ENCODE measurements at places on chromosomes 7 and 10.

DNA sequence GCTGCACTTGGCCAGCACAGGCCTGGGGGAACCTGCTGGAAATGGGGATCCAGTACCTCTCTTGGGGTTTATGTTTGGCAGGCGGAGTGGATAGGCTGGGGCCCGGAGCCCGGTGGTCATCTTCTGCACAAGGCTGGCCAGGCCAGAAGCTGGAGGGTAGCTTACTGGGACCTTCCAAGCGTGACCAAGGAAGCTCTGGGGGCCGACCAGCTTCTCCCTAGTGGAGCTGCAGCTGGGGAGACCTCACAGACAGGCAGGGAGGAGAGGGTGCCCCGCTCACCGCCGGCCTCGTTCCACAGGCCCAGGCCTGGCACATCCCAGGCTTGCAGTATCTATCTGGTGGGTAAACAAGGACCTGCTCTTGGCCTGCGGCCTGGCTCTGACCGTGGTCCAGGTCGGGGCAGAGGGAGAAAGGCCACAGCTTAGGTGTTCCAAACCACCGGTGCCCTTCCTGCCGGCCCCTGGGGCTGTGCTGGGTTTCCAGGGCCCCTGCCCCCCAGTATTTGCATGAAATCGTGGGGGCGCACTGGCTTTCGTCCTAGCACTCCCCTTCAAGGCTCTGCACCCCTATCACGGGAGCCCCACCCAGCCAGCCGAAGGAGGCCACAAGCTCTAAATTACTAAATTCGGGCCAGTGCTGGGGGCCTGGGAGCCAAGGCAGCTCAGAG, 1.5 kb upstream of the ELFN1 start:
- no peak for DNase-seq

GRCh38 chr10:19316204-19316870, 267.7 kb downstream of the MALRD1 start:
- no peak for DNase-seq

GRCh38 chr7:93817526-93817925, 73.0 kb downstream of the TFPI2 start:
- no peak for DNase-seq

DNA sequence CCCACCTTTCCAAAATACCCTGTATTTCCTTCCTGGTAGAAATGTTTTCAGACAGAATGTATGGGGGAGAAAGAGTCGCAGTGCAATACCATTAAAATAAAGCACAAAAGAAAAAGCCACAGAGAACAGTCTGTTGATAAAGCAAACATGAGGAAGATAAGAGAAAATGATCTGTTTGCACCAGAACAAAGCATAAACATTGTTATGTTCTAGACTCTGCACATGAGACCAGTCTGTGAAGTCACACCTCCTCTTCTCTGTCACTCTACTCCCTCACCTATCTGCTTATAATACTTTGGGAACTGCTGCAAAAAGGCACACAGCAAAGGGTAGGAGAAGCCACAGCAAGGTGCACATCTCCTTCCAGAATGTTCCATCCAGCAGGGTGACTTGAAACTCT, 67.2 kb upstream of the LRGUK start:
- DNase-seq = no peak

- DNase-seq = no peak
Measured at GRCh38 chr10:105138358-105138757, 497.3 kb downstream of the SORCS3 start.

All from stimulated activated CD4-positive, alpha-beta T cell treated with anti-CD3 and anti-CD28 coated beads, Interleukin-2, amount 100 ng/mL, for 24 hours (primary cell).